ENCODE measurements at places on chromosomes 7 and 10.

GRCh38 chr7:22676385-22676784, 50.6 kb upstream of the IL6 start:
- no peak for DNase-seq

DNA sequence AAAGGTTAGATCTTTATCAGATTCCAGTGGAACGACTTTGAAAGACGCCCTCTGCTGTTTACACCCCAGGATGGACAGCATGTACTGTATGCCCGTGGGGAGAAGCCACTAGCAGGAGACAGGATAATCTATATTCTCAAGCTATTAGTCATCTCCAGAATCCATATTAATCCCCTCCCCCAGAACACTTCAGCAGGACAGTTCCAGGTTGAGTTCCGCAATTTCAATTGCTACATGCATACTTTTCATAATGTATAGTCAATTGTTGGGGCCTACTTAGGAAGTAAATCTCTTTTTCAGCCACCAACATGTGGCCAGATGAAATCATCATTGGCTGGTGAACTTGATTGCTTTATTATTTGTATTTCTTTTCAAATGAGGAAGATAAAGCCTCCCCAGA, 313.1 kb upstream of the SMIM30 start:
- no peak for DNase-seq

- no peak for DNase-seq
Measured at GRCh38 chr7:31492086-31492485, 21.8 kb upstream of the ITPRID1 start.

DNA sequence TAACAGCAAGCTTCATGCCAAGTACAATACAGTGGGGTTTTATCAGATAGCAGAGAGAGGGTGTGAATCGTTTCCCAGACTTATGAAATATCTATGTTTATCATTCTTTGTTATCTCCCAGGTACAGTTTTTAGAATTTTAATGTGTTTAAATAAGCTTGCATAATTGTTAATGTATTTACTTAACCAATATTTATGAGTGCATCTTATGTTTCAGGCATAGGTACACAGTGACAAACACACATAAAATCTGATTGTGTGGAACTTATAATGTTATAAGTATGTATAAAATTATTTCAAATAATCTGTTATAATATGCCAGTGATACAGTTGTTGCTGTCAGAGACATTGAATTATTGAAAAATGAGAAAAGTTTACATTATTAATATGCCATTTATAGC, 1011.4 kb upstream of the C7orf33 start:
- DNase-seq: no peak

DNA sequence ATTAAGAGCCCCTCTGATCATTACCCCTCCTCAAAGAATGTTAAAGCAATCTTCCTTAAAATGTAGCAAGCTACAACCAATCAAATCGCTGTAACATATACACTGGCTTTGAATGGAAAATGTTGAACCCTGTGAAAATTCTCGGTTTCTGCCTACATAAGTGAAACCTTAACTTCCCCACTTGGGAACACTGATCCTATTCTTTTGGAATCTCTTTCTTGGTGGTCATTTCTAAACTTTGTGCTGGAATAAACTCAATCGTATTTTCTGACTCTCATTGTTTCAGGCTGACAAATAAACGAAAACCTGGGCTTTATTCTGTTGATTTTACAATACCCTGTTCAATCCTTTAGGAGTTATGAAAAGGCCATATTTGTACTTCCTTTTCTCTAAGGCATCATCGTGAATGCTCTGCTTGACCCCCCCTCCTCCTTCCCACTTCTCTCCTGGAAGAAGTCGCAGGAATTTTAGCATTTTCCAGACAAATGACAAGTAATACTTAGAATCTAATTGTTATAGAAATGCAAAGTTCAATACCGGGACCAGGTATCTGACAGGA, 155.1 kb upstream of the FAM13C start:
- no peak for DNase-seq

DNA sequence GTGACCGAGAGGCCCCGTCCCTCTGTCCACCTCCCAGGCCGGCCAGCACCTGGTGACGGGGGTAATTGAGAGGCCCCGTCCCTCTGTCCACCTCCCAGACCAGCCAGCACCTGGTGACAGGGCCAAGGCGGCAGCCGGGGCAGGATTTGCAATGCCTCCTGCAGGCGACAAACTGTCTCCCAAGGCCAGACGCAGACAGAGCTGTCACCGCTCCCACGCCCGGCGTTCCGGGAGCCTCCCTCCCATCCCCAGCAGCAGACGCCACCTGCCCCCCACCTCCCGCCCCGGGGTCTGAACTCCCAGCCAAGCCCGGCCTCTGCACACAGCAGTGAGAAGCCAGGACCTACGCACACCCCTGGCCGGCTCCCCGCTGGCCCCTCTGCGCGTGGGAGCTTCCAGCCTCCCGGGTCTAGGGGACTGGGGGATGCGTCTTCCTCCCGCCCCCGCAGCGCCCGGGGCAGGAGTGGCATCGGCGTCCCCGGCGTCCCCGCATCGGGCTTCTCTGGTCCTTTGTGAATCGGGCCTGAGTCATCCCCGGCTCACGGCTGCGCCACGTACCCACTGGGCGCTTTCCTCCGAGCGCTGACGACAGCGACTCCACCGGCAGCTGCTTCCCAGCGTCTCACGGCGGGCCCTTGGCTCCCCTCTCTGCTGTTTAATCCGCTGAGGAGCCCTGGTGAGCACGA, 95.1 kb upstream of the DIP2C start:
- no peak for DNase-seq

- DNase-seq: no peak
Measured at GRCh38 chr7:45570797-45571196, 3.4 kb upstream of the ADCY1 start.

- no peak for DNase-seq
Measured at GRCh38 chr7:32516551-32517100, 21.3 kb downstream of the AVL9 start.

DNA sequence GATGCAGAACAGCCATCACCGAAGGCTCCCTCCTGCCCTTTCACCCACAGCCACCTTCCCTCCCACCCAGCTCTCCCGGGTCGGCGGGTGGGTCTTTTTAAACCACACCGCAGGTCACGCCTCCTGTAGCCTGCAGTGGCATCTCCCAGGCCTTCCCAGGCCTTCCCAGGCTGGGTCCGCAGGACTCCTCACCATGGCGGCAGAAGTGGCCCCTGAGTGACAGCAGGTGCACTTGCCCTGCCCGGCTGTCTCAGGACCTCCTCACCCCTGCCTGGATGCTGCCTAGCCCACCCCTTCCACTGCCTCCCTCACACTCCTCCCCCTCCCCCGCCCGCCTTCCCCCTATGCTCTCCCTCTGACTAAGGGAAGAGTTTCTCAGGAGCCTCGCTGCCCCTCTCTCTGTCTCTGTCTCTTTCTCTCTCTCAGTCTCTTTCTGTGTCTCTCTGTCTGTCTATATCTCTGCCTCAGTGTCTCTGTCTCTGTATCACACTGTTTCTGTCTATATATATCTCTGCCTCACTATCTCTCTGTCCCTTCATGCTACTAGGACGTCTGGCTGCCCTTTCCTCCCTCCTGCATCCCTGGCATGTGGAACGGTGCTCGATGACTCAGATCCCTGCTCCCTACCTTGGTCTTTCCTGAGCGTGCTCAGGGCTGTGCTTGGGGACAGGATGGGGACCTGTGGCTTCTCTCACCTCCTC, 57.5 kb downstream of the GLRX3 start:
- no peak for DNase-seq

- DNase-seq: no peak
Measured at GRCh38 chr7:112537822-112538387, 57.1 kb downstream of the LSMEM1 start.

DNA sequence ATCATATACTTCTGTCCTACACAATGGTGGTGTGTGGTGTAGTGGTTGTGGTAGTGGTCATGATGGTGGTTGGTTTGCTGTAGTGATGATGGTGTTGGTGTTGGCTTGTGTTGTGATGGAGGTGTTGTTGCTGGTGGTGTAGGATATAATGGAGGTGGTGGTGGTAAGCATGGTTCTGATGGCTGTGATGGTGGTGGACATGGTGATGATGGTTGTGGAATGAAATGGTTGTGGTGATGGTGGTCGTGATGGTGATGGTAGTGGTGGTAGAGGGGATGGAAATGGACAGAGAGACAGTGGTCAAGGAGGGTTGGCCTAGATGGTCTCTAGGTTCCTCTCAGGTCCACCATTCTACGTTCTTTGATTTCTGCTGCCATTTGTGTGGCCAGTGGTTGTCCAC, 44.7 kb downstream of the FAM241B start:
- no peak for DNase-seq

DNA sequence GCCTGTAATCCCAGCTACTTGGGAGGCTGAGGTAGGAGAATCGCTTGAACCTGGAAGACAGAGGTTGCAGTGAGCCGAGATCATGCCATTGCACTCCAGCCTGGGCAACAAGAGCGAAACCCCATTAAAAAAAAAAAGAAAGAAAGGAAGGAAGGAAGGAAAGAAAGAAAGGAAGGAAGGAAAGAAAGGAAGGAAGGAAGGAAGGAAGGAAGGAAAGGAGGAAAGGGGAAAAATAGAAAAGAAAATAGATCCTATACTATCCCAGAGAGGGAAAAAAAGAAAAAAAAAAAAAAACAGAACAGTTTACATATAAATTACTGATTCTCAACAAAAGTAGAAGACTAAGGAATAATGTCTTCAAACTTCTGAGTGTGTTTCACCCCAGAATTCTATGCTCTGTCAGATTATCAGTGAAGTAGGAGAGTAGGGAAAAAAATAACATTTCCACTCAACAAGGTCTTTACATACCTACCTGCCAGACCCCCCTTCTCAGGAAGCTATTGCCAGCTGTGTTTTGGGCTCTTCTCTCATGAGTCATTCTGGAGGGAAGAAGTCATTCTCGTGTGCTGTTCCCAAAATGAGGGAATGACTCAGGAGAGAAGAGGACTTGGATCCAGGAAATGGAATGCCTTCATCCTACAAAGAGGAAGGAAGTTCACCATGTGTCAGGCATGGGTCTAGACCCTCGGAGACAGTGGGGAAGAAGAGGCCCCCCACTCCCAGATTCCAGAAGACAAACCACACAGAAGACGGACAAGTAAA, 20.9 kb downstream of the RGS10 start:
- DNase-seq: no peak

- DNase-seq: no peak
Measured at GRCh38 chr7:50530766-50531165, 34.4 kb downstream of the DDC start.

DNA sequence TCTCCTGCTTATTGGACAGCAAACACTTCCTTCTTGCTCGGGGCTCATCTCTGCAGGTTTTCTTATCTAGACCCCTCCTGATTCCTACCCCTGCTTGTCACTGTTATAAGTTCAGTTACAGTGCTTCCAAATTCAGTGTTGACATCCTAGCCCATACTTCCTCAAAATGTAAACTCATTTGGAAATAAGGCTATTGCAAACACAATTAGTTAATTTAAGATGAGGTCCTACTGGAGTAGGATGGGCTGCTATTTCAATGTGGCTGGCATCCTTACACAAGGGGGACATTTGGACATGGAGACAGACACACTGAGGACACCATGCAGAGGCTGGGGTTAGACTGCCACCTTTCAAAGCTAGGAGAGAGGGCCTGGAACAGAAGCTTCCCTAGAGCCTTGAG, 85.2 kb upstream of the NPVF start:
- DNase-seq: no peak

DNA sequence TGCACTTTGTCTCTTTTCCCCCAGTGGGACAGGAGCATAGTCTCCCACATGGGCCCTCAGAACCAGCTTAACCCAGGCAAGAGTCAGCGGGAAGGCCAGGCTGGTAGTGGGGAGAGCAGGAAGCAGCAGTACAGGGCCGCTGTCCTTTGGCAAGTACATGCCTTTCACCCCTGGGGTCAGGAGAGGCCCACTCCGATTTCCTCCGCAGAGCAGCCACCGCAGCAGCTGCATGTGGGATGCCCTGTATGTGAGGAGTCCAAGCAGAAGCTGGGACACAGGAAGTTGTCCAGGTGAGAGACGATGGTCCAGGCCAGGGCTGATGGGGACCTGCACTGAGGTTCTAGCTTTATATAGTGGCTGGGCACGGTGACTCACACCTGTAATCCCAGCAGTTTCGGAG, 36.7 kb upstream of the GALNTL5 start:
- no peak for DNase-seq

GRCh38 chr7:139645572-139646523, 122.4 kb downstream of the CLEC2L start:
- peak; percentile 86 for DNase-seq

GRCh38 chr10:109030581-109031210, 892.6 kb downstream of the XPNPEP1 start:
- no peak for DNase-seq

GRCh38 chr7:100155553-100156317, 2.8 kb downstream of the TRAPPC14 start:
- no peak for DNase-seq

DNA sequence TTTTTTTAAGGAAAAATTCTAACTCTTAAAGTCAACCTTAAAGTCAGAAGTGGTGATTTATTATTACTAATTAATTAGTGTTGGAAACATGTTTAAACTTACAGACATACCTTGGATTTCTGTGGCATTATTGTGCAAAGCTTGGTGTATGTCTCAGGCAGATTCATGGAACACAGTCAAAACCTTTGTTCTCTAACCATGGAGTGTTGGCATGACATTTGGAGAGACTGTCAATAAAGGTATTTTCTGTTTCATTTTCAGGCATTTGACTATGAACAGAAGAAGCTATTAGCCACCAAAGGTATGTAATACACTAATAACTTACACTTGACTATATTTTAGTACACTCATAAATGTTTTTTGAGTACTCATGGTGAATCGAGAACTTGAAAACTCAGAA, 293.7 kb downstream of the BICC1 start:
- no peak for DNase-seq

GRCh38 chr7:138097064-138097741, 20.9 kb downstream of the AKR1D1 start:
- DNase-seq: no peak

DNA sequence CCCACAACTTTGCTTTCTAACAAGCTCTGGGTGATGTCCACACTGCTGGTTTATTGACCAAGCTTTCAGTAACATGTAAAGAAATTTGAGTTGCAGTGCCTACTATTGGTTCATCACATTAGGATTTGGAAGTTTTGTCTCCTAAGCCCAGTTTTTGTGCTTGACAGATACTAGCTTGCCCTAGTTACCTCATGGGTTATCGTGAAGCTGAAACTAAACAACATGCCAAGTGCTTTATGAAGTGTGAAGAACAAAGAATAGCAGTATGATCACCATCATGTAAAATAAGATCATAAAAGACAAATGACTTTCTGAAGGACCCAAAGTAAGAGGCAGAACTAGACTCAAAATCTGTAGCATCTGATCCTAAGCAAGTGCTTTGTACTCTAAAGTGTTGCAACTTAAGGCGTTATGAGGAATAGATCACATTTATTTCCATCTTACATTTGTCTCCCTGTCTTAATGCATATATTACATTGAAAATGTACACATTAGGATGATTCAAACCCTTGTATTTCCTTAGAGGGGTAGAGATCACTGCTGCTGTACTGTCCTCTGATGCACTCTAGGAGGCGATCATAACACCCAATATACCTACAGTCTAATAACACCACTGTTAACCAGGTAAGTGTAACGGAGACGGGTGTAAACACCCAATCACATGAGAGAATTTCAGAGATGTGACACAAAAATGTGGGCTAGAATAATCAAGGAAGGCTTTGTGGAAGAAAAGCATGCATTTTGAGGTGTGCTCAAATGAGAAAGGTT, 71.3 kb downstream of the NRCAM start:
- DNase-seq: no peak

Measured in T-helper 9 cell (primary cell).